ENCODE measurements at places on chromosomes 7 and 10.

DNA sequence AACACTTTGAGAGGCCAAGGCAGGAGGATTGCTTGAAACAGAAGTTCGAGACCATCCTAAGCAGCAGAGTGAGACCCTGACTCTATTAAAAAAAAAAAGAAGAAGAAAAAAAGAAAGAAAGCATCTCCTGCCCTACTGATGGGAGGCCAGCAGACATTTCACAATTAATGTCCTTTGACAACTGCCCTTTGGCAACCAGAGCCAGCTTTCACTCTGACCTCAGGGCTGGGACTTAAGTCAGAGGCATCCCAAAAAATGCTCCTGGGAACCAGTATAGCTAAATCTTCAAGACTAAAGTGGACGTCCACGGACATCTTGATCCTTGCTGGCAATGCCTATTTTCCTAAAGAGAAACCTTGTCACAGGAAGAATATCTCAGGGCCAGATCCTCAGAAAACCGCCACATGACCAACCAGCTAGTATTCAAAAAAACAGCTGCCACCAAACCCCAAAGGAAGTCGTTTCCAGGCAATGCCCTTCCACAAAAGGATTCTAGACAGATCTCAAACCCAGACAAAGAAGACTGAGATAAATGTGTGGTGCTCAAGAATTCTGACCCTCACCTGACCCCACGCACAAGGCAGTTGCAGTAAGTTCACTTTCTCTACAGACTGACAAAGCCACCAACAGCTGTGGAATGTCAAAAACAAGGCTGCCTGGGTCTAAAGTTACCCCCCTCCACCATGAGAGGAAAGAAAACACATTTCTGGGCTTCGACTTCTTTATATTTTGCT lies 18.4 kb downstream of the GFRA1 start:
- no peak for DNase-seq

DNA sequence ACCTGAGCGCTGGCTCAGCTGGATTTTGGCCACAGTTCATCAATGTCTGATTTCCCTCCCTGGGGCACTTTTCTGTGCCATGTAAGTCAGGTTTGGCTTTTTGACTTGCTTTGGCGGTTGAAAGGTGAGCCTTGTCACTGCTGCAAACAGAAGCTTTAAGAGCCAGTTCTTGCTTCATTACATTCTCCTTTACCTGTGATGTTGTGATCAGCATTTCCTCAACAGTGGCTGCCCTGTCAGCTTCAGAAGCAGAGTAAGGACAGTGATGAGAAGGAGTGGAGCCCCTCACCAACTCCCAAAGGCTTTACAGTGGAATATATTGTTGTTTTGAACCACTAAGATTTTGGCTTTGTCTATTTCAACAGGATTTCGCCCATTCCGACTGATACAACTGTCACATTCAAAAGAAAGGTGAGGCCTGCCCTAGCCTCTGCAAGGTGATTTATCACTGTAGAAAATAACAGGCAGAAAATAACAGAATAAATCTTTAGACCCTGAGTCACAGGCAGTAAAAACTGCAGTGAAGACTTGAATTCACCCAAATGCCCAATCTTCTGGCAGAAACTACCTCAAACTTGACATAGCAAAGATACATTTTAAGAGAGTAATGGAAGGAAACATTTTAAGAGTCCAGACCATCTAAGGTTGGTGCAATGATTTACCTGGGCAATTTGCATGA lies 13.3 kb upstream of the DKK1 start:
- no peak for DNase-seq

GRCh38 chr7:118372530-118372929 lies 148.0 kb downstream of the ANKRD7 start:
- DNase-seq, result no peak

DNA sequence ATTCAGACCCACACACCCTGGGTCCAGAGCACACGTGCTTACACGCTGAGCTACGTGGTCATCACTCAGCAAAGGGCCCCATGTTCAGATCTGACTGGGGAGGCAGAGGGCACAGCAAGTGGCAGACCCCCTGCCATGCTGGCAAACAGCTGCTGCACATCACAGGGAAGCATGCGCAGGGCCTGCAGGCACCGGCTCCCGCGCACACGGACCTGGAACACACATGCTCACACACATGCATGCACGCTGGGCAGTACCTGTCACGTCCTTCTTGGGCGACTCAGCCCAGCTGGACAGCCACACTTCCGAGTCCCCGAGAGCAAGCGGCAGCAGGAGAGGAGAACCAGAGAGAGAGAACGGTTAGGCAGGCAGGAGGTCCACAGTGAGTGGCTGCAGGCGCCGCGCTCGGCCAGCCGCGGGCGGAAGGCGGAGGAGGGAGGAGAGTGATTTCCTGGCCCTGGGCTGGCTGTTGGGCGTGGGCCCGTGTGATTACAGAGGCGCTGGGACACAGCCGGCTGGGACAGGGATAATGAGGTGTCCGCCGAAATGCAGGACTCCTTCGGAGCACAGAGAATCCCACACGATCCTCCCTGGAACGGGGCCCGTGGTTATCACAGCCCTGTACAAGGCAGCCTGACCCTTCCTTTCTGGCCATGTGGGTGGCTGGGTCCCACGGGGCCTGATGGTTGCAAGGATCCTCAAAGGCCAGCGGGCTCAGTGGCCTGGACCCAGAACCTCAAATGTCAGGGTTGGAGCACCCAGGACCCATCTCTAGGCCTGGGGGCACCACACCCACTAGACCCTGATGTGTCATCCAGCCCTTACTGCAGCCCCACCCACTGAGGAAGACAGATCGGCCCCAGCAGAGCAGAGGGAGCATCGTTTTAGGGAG lies 175.1 kb downstream of the NEURL1 start:
- DNase-seq, result no peak

GRCh38 chr10:123496996-123497660 lies 169.0 kb upstream of the GPR26 start:
- DNase-seq, result no peak

DNA sequence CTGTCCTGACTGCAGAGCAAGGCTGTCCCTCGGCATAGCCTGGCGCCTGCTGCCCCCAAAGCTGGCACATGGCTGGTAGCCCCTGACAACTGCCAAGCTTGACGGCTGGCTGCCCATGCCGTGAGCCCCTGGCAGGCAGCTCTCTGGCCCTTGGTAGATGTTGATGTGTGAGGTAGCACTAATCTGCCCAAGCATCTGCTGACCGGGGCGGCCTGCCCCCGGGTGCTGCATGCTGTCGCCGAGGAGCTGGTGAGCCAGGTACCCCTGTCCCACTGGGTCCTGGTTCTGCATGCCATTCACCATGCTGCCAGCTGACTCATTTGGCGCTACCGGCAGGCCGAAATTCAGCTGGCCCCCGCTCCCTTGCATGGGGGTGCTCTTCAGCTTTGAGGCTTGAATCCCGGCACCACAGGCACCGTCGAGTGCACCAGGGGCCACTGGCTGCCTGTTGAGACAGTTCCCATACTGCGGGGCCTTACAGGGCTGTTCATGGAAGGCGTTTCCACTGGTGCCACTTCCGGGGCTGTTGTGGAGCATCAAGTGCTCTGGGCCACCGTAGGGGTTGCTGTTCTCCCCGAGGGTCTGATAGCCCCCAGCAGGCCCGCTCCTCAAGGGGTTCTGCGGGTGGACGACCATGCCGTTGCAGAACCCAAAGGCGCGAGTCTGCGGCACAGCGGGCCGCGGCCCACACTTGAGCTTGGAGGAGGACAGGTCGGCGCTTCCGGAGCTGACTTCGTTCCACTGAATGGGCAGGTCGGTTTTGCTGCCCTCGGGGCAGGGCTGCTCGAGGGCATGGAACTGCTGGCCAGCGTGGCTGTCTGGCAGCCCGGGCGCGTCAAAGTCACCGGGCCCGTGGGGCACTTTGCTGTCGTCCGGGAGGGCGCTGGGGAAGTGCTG lies 262.2 kb upstream of the INHBA start:
- DNase-seq, result no peak

DNA sequence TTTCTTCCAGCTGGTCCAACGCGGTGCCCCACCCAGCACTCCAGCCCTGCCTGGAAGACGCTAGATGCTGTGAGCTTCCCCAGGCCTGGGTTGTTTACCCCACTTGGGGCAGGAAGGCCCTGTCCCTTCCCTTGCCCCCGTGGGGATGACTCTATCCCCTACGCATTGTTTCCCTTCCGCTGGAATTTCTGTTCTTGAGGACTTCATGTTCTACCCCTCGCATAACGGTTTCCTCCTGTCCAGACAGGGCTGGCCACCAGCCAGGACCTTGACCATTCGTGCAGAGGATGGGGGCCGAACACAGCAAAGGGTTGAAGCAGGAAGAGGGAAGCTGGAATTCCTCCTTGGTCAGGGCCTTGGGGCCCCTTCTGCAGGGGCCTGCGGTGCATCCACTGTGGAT lies 14.7 kb upstream of the SERPINE1 start:
- no peak for DNase-seq

- DNase-seq, result no peak
These were observed 136.4 kb downstream of the WNT2 start for GRCh38 chr7:117186218-117187010.

- DNase-seq, result no peak
These were observed 103.6 kb upstream of the EGR2 start for GRCh38 chr10:62919776-62920175.

DNA sequence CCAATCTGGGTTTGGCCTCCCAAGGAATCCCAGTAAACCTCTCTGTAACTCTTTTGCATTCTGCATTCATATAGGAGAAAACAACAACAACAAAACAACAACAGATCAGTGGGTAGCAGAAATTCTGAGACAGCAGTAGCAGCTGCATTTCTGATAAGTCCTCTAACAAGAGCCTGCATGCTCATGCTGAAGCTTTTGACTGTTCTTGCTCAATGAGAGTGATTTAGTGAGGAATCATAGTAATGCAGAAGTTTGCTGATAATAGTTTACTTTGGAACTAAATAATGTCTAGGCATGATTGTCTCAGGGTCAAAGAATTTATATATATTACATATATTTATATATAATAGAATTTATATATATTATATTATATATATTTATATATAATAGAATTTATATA lies 35.2 kb downstream of the BMPER start:
- DNase-seq, result no peak

DNA sequence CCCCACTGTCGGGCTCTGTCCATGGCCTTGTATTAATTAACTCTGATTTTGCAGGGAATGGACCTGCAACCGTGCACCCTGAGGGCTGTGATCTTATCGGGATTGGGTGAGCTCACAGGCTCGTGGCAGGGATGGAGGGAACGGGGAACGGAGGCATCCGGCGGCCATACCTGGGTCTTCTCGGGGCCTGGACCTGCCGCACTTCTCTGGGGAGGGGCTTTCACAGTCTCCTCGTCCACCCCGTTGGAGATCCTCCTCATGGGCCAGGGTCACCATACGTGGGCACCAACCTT lies 57.5 kb upstream of the SHH start:
- no peak for DNase-seq

- DNase-seq, result no peak
These were observed 269.7 kb upstream of the HABP2 start for GRCh38 chr10:113283189-113283588.

DNA sequence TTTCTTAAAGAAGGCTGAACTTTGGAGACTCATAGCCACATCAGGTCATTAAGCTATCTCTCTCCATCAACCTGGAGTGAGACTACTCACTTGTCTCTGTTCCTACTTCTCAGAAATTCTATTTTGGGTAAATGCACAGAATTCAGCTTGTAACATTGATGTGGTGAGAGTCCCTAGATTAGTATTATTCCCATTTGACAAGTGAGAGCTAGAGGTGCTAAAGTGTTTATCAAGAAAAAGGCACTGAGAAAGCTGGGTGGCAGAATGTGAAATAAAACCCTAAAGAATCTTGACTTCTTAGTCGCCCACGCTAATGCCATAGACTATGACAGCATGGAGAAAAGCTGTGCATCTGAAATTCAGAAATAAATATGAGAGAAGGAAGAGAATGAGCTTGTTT lies 73.4 kb upstream of the PDCD4 start:
- no peak for DNase-seq

GRCh38 chr7:87148332-87148955 lies 3.8 kb upstream of the DMTF1 start:
- DNase-seq, result peak; percentile 2

- peak; percentile 46 for DNase-seq
These were observed 140.4 kb upstream of the NAMPT start for GRCh38 chr7:106425017-106425719.

DNA sequence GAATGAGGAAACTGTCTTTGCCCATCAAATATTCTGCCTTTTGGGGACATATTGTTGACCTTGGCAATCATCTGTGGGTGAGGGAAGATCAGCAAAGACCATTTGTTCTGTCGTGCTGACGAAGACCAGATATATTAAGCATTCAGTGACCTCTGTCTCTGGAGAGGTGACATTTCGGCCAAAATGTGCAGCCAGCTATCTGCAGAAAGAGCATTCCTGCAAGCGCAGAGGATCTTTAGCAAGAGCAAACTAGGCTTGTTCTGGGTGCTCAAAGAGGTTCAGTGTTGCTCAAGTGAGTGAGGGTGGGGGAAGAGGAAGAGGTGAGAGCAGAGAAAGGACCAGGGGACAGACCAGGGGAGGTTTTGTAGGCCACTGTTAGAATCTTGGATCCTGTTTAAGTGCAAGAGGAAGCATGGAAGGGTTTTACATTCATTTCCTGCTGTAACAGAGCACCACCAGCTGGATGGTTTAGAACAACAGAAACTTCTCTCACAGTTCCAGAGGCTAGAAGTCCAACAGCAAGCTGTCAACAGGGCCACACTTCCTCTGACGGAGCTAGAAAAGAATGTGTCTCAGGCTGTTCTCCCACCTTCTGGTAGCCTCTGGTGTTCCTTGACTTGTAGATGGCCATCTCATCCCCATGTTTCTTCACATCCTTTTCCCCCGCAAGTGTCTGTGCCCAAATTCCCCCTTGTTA lies 11.2 kb downstream of the C10orf120 start:
- DNase-seq, result no peak

DNA sequence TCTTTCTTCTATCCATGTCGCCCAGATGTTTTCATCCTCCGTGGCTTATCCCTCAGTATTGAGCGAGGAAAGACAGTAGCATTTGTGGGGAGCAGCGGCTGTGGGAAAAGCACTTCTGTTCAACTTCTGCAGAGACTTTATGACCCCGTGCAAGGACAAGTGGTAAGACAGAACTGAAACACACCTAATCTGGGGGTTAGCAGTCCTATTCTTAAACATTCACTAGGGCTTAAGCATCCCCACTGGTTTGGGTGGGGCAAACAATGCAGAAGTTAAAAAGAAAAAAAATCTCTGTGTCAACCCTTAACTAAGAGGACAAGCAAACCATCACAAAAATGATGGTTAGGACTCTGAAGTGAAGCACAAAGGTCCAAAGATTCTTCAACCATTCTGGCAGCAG lies 43.8 kb downstream of the SP8 start:
- no peak for DNase-seq

- no peak for DNase-seq
These were observed 28.0 kb downstream of the NIPSNAP2 start for GRCh38 chr7:55992346-55992745.

DNA sequence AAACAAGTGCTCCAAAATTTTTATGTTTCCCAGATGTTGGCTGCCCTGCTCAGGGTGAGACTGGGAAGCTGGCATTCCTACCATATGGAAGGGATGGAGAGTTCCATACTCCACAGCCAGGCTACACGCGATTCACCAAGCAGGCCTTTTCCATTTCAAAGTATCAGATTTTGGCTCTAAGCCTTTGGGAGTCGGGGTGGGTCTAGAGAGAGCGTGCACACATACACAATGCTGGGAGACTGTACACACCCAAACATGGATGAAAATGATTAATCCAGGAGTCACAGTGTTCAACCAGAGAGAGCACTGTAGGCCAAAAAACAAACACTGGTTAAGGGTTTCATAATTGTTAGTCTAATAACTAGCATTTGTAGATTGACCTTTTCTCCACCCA lies 295.0 kb downstream of the BICC1 start:
- DNase-seq, result no peak
